Renal pelvis (tissue), 12 donors: ENCODE measurements at places on chromosomes 11 and 22. TPM values are rescaled to one million over a fixed set of nuclear protein-coding genes. Genes with fewer than 3 reads are reported as not detected.

- peak; percentile 10 for DNase-seq
Observed at GRCh38 chr11:19441752-19442553, 201.2 kb upstream of the E2F8 start.

DNA sequence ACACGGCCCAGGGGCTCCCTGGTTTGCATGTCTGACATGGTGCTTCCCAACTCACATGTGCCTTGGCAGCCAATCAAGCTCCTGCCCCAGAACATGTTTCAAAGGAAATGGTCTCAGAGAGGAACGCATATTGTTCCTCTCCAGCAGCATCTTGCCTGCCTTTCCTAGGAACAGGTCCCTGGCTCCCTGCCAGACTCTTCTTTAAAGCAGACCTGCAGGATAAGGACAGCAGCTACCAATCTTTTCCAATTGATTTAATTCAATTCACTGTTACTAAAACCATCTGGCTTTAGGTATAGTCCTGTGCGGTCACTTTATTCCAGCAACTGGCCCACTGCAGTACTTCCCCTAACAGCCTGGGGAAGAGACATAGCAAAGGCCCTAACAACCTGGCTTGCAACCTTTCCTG is 79.9 kb downstream of the AMBRA1 start:
- no peak for DNase-seq

DNA sequence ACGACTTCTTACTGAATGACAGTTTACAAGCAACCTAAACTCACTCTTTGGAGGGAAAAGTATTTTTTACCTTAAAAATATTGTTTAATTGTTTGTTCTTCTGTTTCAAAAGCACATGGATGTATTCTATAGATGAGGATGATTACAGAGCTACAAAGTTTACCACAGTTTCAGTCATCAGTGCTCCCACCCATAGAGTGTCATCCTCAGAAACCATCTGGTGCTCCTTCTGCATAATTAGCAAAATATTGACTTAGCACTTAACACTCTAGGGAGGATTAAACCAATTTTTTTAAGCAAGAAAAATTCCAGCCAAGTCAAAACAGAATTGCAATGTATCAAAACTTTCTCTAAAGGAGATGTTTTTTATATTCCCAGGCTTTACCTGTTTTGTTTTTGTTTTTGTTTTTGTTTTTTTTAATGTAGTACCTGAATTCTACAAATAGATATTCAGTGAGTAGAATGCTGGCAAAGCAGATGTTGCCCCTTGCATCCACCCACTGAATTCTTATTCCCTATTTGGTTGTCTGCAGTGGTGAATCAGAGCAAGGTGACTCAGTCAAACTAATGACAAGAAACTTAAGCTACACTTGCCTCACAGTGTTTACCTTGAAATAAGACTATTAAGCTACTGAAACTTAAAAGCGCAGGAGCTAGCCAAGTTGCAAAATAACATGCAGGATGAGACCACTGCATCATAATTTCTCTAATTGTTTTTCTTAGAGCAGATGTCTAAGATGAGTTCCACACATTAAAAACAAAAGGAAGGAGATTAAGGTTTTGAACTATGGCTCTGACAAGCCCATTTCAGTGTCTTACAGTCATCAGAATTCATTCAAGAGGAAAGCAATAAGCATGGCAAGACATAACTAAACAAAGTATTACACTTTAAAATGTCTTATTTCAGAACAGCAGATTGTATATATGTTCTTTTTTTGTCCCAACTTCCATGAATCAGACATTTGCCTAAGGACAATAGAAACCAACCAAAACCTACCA is 155.1 kb upstream of the SOX6 start:
- peak; percentile 7 for DNase-seq

DNA sequence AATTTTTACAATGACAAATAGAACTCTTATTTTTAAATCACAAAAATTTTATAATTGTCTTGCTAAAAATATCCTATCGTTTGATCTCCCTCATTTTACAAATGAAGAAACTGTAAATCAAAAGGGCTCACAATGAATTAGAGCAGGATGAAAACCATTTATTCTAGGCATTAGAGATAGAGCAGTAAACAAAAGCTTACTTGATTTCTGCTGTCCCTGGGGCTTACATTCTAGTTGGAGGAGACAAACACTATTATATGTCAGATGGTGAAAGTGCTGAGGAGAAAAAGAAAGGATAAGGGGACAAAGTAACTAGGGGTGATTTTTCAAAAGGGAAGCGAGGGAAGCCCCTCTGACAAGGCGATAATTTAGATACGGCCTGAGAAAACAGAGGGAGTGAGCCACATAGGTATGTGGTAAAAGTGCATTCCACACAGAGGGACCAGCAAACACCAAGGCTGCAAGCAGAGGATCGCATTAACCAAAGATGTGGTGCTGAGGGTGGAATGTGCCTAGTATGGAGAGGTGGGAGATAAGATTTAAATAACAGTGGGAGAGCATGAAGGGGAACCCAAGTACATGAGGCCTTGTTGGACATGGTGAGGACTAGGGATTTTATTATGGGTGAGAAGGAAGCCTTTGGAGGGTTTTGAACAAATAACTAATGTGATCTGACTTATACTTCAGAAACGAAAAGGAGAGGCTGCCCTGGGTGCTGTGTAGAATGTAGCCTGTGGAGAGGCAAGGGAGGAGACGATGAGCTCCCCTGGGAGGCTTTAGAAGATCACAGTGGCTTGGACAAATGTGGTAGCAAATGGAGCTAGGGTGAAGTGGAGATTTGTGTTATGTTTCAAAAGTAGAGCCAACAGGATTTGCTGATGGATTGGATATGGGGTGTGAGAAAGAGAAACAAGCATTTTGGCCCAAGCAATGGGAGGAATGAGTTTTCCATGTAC is 62.1 kb downstream of the PDHX start:
- no peak for DNase-seq

DNA sequence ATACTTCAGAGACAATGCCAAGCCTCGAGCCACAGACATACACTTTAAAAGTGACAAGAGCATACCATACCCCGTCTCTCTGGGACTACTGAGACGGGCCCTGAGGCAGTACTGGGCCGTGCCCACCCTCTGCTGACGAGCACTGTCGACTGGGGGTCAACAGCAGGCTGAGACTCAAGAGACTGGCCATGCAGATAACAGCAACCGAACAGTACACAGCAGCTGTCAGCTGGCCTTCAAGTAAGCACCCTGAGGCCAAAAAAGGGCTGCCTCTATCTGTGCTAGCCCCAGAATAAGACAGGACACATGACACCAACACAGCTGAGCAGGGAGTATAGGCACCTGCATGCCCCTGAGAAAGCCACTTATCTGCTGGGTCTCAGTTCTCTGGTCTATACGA is 18.9 kb upstream of the TMEM121B start:
- DNase-seq, result no peak

- no peak for DNase-seq
Observed at GRCh38 chr22:35972559-35972958, 56.1 kb downstream of the RBFOX2 start.

GRCh38 chr11:122202951-122203456 is 87.0 kb upstream of the BLID start:
- peak; percentile 52 for DNase-seq

GRCh38 chr22:41910050-41911000 is 4.5 kb downstream of the SHISA8 start:
- DNase-seq, result no peak

DNA sequence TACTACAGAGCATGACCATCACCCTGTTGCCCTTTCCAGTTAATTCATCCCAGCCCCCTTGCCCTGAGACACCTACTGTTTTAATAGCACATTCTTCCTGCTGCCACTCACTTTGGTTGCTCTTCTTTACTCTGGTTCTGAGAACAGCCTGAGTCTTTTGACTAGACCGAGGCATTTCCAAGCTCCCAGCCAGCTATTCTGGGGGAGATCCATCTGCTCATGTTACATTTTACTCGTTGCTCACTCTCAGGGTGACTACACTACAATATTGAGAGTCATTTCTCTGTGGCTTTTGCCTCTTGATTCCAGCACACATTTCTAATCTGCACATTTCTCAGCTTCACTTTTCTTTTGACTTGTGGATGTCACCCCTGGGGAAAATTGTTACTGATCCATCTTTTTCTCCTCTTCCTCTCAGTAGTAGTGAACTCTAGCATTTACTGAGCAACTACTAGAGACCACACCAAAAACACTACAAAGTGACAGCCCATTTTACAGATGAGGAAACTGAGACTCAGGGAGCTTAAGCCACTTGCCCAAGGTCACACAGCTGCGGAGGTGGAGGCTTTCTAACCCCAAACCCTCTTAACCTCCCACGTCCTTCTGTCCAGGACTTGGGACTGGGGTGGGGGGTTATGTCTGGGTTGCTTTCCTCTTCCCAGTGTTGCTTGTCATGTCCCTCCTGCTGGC is 117.8 kb downstream of the C11orf91 start:
- no peak for DNase-seq

DNA sequence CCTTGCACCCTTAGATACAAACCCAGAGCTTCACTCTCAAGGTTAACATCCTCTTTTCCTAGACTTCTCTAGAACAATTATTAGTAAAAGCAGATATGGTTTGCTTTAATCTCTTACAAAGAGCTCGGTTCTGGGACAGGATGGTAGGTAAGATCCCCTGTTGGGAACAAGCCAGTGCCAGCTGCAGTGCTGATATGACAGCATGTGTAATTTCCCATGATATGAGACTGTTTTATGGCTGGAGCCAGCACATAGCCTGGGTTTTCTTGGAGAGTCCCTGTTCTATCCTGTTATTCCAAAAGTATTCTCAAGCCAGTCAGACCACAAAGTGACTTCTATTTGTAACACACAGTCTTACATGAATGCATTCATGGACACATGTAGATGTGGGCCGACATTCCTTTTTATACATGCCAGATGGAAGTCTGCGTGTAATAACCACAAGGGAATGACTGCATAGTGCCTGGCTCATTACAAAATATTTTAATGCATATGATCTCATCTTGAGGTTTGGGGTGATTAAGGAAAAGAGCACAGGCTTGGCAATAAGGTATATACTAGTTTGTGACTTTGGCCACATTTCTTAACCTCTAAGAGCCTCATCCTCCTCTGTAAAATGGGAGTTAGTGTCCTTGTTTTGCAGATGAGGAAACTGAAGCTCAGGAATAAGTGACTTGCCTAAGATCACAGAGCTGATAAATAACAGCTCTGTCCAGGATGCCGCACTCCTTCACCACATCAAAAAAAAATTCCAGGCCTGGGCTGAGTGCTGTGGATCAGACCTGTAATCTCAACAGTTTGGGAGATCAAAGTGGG is 21.8 kb downstream of the CLMP start:
- no peak for DNase-seq

GRCh38 chr11:1877211-1878136 is 14.2 kb downstream of the PRR33 start:
- no peak for DNase-seq

DNA sequence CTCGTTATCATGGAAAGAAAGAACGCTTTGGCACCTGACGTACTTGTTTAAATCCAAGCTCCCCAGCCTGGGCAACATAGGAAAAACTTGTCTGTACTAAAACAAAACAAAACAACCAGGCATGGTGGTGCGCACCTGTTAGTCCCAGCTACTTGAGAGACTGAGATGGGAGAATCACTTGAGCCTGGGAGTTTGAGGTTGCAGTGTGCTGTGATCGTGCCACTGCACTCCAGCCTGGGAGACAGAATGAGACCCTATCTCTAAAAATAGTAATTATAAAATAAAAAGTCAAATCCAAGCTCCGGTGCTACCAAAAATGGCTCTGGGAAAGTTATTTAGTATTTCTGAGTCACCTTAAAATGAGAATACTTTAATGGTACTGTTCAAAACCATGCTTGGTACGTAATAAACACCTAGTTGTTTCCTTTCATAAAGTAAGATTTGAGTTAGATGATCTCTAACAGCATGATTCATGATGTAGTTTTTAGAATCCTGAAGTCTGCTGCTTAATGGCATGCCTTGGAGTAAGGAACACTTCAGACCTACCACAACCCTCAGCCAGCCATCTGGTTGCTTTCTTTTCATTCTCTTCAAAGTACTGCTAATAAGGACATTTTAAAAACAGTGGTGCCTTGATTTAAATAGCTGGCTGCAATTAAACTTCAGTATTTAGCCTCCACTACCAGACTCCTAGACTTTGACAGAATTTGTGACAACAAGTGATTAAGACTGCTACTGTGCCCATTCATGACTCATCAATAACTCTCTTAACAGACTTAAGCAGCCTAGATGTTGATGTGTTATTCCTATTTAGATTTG is 8.4 kb downstream of the PPME1 start:
- no peak for DNase-seq

GRCh38 chr11:21264125-21264524 is 594.7 kb downstream of the NELL1 start:
- DNase-seq, result no peak

DNA sequence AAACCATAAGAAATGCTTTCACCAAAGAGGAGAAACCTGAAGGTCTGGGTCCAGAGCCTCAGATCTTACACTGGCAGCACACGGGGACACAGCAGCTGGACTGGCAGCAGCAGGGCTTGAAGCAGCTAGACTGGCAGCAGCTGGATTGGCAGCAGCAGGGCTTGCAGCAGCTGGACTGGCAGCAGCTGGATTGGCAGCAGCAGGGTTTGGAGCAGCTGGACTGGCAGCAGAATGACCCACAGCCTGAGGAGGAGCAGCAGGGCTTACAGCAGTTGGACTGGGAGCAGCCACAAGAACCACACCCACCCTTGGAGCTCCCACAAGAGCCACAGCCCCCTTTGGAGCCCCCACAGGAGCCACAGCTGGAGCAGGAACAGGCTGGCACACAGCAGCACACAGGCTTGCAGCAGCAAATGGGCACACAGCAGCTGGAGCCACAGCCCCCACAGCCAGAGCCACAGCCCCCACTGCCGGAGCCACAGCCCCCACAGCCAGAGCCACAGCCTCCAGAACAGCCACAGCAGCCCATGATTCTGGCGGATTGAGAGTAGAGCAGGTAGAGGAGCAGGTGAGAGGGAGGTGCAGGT is at the start of gene KRTAP5-11:
Gene KRTAP5-11 (minus strand): TSS at position 567 of the 587 bp plus-strand sequence. CDS start 38 bp downstream, at position 529.
- no peak for DNase-seq

DNA sequence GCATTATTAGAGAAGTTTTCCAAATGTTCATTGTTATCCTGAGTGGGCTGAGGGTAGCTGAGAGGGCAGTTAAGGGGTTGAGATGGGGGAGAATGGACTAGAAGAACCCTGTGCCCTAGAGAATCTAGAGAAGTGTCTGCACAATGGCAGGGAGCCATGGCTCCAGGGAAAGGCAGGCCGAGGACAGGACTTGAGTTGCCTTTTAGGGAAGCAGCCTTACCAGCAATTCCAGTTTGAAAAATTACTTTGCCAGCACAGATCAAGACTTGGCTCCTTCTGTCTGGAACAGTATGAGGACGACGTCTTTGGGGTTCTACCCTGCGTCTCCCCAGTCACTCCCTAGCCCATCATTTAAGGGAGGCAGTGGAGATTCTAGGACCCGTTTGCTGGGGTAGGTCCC is 25.7 kb upstream of the MICAL3 start:
- DNase-seq, result no peak

Gene MIOX
- polyA plus RNA-seq, result 6.6 TPM

Gene TRIM51
- not detected for polyA plus RNA-seq

Gene MYEOV
- 5.0 TPM for polyA plus RNA-seq

Gene NAV2
- polyA plus RNA-seq, result 48.4 TPM

Gene TUBA8
- polyA plus RNA-seq, result 4.2 TPM

Gene LINC01488
- not detected for polyA plus RNA-seq

Gene C11orf87
- polyA plus RNA-seq, result 0.07 TPM

Gene IGLL5
- not detected for polyA plus RNA-seq

Gene OR8D4
- polyA plus RNA-seq, result not detected

Gene HTR3A
- 0.11 TPM for polyA plus RNA-seq
